Right ventricle myocardium superior (tissue), 1 donor: ENCODE measurements at places on chromosomes 3 and 15. TPM values are rescaled to one million over a fixed set of nuclear protein-coding genes. Genes with fewer than 3 reads are reported as not detected.

GRCh38 chr3:1251282-1252060 is 158.6 kb downstream of the CNTN6 start:
- no peak for DNase-seq

- DNase-seq = no peak
These were observed 135.1 kb downstream of the RBPMS2 start for GRCh38 chr15:64640146-64640871.

DNA sequence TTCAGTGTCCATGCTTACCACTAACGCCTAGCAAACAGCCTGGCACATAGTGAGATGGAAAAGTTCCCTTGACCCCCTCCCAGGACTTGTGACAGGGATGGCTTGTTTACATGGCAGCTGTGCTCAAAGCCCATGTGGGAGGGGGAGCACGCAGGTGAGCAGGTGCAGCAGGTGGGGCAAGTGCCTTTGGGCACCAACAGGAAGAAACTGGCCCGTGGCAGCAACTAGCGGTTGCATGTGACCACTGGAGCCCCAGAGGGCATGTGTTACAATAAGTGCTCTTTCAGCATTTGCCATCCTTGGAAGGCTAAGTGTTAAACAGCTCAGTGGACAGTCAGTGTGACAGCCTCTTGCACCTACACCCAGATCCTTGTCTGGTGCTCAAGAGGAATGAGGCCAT is 734.6 kb downstream of the TUSC7 start:
- DNase-seq = no peak

DNA sequence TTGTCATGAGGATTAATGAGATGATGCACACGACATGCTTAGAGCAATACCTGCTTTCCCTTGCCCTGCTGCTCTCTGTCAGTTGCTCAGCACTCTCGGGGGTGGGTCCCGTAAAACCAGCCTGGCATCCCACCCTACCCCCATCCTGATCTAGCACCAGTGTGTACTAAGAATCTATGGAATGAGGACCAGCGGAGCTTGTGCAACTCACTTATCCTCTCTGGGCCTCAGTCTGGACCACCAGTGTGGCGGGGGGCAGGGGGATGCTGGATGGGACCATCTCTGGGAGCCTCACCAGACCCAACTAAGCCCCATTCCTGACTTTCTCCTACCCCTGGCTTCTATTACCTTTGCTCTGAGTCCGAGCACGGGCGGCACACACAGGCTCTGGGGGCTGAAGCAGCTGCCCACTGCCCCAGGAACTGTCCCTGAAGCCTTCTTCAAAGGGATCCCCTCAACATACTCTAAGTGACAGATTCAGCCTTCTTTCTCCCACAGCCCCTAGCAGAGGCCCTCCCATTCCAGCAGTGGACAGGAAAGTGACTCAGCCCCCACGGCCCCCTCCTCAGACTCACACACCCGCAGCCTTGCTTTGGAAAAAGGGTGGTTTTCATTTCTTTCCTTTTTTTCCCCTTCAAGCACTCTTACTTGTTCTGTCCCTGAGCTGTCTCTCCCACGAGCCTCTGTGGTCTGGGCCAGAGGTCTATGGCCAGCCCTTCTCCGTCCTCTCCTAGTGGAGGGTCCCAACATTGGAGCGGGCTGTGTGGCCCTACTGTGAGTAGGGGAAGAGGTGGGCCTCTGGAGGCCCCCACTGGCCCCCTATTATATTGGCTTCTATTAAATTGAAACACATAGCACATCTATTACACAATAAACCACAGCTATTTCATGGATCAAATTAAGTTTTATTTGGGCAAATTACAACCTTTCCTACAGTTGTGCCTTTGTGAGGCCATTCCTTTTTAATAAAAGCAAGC is 100.3 kb downstream of the SMAD6 start:
- no peak for DNase-seq

- DNase-seq = no peak
These were observed 79.6 kb downstream of the ARNT2 start for GRCh38 chr15:80483725-80484161.

Gene ARGFX
- total RNA-seq = not detected

Gene GCNT3
- not detected for total RNA-seq
